Caki2 (cell line): ENCODE measurements at places on chromosomes 4 and X.

GRCh38 chrX:117998171-117998570 lies 118.4 kb downstream of the KLHL13 start:
- no peak for DNase-seq

- no peak for DNase-seq
Observed at GRCh38 chr4:80188801-80189458, 8.4 kb upstream of the PRDM8 start.

DNA sequence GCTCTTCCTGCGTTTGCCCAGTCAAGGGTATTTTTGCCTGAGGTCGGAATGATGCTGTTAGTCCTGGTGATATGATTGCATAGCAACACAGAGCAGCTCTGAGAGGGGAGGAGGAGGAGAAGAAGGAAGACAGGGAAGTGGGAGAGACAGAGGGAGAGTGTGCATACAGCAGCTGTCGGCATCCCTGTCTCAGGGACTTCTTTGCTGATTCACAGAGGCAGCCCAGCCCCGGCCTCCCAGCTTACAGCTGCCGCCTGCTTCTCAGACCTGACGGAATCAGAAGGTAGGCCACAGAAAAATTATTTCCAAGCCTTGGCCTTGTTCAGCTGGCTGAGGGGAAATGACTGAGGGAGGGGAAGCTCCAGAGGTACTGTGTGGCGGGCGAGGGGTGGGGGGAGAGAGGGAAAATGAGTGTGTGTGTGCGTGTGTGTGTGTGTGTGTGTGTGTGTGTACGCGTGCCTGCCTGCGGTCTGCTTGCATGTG lies 319 bp downstream of the DRP2 start:
- no peak for DNase-seq

DNA sequence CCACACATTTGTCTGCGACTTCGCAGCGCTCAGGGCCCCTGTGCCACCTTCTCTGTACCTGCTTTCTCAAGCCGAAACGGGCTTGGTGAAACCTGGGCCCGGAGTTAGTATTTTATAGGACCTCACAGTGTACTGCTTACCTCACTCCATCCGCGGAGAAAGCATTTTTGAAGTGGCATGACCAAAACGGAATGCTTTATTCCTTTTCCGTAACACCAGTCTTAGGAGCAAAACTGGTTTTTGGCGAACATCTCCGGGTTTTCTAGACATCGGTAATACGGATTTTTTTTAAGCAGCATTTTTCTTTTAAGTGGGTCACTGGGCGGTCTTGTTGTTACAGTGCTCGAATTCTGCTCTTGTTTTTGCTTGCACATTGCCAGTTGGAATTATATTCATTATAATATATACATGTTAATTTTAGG lies 3.6 kb downstream of the ZIC3 start:
- no peak for DNase-seq

GRCh38 chr4:85964298-85964697 lies 395.6 kb downstream of the MAPK10 start:
- DNase-seq, result peak; percentile 25

DNA sequence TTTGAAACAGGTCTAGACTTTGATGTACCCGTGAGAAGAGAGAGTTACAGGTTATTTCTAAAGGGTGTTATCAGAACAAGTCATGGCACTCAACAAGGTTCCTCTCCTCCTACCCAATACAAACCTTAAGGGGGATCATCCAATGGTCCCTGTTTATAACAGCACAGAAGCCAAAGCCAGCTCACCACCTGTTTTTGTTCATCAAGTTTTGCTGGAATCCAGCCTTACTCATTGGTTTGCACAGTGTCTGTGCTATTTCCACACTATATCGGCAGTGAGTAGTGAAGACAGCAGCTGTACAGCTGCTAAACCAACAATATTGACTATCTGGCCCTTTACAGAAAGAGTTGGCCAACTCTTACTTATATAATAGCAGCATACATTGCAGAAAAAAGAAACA lies 262.1 kb upstream of the STS start:
- no peak for DNase-seq

DNA sequence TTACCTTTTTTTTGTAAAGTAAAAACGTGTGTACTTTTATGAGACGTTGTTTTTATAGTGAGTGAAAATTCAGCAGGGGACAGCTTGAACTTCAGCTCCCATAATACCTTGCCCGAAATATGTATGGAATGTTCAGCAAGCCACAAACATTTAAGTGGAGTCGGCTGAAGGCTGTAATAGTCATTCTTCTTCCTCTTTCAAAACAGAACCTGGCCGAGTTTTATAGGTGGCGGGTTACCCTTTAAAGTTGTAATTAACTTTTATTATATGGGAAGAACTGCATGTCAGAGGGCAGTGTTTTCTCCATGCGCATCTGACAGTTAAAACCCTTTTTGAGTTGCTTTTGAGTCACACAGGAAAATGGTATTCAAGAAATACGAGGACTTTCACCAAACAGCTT lies 50.7 kb downstream of the CLDN34 start:
- DNase-seq, result peak; percentile 87

DNA sequence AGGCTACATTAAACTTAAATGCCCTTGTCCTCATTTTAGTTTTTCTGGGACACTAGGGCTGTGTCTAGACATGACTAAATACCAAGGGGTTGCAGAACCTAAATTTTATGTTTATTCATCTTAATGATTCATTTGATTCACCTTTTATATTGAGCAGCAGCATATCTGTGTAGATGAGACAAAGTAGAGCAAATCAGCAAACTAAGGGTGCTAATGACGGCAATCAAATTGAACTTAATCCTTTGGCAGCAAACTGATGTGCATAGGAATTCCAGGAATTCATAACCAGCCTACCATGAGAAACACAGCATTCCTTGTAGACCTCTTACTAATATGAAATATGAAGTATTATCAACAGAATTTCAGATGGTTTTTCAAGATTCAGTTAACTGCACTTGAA lies 25.1 kb downstream of the EPHA5 start:
- no peak for DNase-seq

DNA sequence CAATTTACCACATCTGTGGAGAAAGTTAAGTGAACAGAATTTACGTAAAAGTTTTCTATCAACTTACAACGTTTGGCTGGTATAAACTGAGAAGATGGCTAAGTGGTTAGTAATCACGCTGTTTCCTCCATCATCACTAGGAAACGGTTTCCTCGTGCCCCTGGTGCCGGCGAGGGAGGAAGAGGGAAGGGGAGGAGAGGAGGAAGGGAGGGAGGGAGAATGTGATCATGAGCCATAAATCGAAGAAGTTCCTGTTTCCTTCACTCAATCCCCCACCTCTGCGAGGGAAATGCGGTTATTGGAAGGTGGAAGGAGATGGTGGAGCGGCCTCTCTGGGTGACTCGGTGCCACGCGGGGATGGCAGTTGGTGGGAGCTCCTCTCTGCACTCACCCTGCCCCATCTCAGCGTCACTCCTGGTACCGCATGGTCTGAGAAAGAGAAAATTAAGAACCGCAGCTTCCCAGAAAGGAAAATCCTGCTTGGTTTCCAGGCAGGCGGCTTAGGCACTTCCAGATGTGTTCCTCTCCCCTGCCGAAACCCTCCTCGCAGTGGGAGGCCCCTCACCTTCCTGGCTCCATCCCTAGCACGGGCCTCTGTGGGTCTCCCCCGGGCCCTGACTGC lies 216.8 kb downstream of the AFAP1 start:
- DNase-seq, result no peak

DNA sequence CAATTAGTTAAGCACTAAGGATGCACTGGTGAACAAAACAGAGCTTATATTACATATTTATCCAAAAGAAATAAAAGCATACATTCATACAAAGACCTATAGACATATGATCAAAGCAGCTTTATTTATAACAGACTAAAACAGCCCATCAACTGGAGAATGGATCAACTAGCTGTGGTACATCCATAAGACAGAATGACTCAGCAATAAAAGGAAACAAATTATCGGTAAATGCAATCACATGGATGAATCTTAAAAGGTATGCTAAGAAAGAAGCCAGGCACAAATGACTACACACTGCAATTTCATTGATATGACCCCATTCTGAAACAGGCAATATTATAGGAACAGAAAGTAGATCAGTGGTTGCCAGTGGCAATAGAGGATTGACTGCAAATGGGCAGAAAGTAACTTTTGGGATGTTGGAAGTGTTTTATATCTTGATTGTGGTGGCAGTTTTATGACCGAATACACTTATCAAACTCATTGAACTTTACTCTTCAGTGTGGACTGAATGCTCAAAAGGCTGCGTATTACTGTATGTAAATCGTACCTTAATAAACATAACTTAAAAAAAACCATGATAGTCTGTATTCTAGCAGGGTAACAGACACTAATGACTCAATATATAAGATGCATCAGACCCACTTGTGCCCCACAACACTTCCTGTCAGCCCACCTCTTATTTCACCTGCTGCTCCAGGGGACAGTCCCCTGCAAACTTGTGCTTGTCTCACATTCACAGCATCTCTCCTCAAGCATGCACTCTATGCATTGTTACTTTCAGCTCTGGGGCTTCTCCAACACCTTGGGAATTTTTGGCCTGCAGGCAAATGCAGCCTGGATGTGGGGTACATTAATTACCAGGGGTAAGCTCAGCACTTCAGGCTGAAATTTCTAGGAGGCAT lies 59.1 kb downstream of the MID1IP1 start:
- DNase-seq, result no peak

DNA sequence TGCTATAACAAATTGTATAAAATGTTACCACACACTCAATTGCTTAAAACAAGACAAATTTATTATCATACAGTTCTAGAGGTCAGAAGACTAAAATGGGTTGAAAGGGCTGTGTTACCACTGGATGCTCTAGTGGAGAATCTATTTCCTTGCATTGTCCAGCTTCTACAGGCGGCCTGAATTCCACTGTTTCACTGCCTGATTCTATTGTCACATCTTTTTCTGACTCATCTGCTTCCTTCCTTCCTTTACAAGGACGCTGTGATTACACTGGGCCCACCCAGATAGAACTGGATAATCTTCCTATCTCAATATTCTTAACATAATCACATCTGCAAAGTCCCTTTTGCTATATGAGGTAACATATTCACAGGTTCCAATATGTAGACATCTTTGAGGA lies 19.4 kb upstream of the ARMCX1 start:
- DNase-seq, result no peak

GRCh38 chr4:150209140-150209829 lies 131.0 kb downstream of the DCLK2 start:
- DNase-seq, result peak; percentile 47

GRCh38 chr4:48379587-48380180 lies 38.4 kb downstream of the SLAIN2 start:
- no peak for DNase-seq

GRCh38 chrX:79082899-79083298 lies 61.6 kb upstream of the GPR174 start:
- no peak for DNase-seq

DNA sequence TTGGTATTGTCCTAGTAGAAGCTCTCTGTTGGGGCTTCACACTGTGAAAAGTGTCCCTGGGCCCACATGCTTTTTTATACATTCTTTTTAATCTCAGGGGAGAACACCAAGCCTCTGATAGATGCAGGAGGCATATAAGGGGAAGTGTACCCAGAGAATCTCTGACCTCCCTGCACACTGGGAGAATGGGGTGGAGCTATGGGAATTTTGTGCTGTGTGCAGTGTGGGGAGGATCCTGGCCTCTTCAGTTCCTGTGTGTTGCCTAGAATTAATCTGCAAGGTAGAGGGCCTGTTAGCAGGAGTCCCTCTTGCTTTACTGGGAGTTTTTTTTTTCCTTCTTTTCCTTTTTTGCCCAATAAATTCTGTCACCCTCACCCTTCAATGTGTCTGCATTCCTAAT lies 49.2 kb upstream of the SPIN4 start:
- DNase-seq, result no peak

DNA sequence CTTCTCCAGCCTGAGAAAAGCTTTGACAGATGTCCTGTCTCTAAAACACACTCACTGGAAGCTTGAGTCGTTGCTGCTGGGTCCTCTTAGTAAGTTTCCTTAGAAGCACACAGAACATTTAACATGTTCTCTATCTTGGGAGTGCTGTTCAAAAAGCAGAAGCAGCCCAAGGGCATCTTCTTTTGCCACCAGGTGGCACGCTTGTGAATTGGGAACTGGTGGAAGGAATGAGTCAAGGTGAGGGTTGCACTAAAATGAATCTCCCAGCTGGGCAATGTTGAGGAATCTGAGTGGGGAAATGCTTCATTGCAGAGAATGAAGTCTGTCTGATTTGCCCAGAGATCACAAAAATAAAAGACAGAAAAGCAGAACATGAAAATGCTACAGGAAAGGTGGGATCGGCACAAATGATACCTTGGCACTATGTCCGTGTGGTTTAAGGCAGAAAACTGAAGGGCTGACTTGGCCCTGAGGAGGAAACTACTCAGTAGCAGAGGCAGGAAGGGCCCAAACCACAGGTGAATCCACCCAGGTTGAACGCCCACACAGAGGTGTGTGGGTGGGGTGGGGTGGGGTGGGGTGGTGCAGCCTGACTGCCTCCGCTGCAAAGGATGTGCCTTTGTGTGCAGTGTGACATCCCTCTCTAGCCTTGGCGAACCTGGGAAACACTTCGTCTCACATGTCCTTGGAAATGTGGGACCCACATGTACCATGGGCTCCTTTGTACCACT lies 26.0 kb downstream of the KIT start:
- no peak for DNase-seq

DNA sequence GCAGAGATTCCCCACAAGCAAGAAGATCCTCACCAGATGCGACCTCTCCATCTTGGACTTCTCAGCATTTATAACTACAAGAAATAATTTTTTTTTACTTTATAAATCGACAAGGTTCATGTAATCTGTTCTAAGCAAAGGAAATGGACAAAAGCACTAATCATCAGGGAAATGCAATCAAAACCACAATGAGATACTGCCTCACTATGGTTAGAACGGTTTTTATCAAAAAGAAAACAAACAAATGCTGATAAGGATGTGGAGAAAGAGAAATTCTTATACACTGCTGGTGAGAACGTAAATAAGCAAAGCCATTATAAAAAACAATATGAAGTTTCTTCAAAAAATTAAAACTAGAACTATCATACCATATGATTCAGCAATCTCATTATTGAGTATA lies 1382.6 kb downstream of the ARAP2 start:
- peak; percentile 4 for DNase-seq
